ENCODE measurements at places on chromosomes 3 and 15.

- no peak for DNase-seq
Observed at GRCh38 chr15:88489321-88489720, 21.8 kb downstream of the MRPS11 start.

- no peak for DNase-seq
Observed at GRCh38 chr3:107907996-107908395, 182.8 kb downstream of the CD47 start.

DNA sequence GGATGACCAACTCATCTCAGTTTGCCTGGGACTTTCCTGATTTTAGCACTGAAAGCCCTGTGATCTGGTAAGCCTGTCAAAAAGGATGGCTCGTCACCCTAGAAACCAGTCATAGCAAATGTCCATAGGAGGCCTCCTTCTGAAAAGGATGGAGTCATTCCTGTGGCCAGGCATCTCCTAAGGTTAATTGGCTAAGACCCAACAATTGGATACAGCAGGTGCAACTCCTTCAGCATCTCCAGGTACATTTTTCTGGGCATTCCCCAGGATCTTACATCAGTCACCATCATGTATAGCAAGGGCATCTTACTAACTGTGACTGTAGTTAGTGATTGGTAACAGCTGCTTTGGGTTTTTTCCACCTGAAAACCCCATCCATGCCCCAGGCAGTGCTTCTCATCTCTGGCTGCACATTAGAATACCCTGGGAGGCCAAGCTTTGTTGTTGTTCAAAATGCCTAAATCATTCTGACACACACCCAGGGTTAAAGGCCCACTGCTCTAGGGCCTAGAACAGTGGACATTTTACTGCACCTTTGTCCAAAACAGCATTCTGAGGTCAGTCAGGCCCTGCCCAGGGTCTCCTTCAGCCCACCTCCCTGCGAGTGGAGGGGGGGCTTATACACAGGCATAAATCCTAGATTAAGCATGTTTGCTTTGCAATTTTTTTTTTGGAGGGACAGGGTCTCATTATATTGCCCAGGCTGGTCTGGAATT is 28.3 kb upstream of the GALNT15 start:
- no peak for DNase-seq

GRCh38 chr3:17469520-17469919 is 272.9 kb downstream of the TBC1D5 start:
- DNase-seq, result no peak

DNA sequence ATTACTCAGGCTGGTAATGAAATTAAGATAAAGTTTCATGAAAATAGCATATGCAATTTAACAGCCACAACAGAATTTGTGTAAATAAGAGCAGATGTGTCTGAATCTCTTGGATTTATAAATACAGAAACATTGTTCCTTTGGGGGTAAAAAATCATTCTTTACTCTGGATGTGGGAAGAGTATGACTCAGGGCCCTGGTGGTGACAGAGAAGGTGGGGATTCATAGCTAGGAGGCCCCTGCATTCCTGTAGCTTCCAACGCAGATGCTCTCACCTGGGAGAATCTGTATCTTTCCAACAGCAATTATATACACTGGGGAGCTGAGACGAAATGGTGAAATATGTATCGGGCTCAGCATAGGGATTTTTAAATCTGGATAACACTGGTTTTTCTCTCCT is 167.6 kb upstream of the CADPS start:
- no peak for DNase-seq

DNA sequence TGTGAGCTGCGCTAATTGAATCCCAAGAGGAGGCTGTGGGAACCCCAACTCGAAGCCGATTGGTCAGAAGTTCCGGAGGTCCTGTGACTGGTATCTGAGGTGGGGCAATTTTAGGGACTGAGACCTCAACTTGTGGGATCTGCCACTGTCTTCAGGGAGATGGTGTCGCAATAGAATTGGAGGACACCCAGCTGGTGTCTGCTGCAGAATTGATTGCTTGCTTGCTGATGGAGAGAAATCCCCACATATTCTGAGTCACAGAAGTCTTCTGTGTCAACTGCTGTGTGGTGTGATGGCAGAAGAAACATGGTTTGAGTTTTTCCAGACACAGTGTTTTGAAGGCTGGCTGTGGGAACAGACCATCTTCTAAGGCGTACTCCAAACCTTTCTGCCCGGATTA is 99.7 kb upstream of the PLXNA1 start:
- DNase-seq, result no peak

- DNase-seq, result no peak
Observed at GRCh38 chr3:22962244-22962643, 240.9 kb upstream of the UBE2E2 start.

DNA sequence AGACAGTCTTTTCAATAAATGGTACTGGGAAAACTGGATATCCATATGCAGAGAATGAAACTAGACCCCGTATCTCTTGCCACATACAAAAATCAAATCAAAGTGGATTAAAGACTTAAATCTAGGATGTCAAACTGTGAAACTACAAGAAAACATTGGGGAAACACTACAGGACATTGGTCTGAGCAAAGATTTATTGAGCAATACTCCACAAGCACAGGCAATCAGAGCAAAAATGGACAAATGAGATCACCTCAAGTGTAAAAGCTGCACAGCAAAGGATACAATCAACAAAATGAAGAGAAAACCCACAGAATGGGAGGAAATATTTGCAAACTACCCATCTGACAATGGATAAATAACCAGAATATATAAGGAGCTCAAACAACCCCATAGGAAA is 38.4 kb upstream of the MBNL1 start:
- DNase-seq, result no peak

DNA sequence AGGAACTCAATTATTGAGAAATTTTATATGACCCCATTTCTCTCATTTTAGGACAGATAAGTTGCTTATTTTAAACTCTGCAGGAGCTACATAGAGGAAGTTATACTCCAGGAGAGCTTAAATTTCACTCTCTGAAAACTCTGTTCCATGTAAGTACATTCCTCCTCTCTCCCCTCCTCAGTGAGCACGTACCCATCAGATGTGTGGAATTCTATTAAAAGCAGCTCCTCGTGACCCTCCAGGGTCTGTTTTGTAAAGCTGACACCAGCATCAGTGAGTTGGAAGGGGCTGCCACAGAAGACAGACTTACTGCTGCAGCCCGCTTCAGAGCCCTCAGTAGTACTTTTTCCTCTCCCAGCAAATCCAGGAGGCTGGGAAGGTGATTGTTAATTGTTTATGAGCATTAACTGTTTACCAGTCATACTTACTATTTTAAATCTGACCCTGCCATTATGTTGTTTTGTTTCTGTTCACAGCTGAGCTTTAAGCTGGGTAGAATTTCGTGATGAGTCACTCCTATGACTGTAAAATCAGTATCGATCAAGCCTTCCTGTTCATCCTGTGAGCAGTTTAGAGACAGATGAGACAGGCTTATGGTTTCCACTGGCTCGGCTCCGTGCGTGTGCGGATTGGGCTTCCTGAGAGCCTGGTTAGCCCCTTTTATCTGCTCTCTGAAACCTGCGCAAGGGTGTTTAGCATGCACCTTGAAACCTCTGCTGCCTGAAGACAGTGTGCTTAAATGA is 20.4 kb downstream of the IGF1R start:
- no peak for DNase-seq

DNA sequence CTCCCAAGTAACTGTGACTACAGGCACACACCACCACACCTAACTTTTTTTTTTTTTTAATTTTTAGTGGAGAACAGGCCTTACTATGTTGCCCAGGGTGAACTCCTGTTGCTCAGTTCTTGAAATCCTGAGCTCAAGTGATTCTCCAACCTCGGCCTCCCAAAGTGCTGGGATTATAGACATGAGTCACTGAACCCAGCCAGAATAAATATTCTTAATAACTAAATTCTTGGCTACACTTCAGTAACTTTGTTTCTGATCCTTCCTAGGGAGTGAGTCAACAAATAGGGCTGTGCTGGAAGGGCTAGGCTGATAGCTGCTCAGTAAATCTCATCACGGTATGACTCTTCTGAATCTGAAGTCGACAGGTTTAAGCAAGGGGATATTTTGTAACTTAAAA is 56.6 kb downstream of the P3H2 start:
- DNase-seq, result no peak

GRCh38 chr15:71393383-71393782 is 278.1 kb downstream of the THSD4 start:
- DNase-seq, result no peak

GRCh38 chr15:48463366-48463880 is 132.2 kb downstream of the DUT start:
- DNase-seq, result no peak

DNA sequence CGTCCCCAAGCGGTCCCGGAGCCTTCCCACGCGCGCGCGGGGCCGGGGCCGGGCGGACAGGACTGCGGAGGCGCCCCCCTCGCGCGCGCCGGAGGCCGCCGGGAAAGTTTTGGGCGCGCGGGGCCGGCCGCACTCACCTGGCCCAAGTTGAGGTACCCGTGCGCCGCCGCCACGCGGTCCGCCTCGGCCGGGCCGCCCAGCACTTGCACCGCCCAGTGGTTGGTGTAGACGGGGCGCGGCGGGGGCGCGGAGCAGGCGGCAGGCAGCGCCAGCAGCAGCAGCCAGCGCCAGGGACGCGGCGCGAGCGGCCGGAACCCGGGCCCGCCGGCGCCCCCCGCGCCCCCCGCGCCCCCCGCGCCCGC is 289 bp downstream of the PCSK6 start:
- DNase-seq, result no peak
